Stimulated activated CD4-positive, alpha-beta T cell treated with anti-CD3 and anti-CD28 coated beads, TNF-alpha, amount 100 ng/mL, for 24 hours (primary cell): ENCODE measurements at places on chromosomes 1 and 21.
A peak's percentile ranks its signal among the peaks of the same experiment; 100 is the strongest.

DNA sequence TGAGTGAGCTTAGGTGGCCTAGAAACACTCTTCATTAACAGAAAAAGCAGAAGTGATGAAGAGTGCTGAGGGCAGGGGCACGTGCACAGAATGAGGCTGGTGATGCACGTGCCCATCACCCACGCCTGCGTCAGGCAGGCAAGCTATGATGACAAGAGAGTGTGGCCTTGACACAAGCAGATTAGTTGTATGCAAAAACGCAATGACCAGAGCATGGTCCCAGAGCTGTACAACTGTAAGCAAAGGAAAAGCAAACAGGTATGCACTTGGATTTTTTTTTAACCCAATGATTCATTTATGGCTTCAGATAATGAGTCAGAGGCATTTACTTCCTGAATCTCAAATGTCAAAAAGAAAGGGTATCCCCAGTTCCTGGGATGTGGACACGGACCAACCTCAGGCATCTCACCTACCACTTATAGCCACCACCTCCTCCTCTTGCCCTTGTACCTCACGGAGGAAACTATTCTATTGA is 9.1 kb upstream of the TMEM61 start:
- no peak for DNase-seq

- DNase-seq, result no peak
Observed at GRCh38 chr1:109199710-109200109, 14.0 kb upstream of the SARS1 start.

DNA sequence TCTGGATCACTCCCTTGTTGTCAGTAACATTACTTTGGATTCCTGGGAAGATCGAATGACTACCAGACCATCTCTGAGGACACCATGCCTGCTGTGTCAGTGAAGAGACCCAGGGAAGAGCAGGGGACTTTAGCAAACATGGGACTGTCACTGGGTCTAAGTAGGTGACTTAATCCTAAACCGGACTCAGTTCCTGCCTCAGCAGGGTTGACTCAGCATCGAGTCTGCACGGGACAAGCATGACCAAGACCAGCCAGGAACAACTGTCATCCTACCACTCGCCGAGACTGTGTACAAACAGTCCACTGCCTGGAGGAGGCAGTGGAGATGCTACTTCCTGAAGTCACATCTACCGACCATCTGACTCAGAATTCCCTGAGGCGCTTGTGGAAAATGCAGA is 53.2 kb upstream of the RAB4A start:
- no peak for DNase-seq

DNA sequence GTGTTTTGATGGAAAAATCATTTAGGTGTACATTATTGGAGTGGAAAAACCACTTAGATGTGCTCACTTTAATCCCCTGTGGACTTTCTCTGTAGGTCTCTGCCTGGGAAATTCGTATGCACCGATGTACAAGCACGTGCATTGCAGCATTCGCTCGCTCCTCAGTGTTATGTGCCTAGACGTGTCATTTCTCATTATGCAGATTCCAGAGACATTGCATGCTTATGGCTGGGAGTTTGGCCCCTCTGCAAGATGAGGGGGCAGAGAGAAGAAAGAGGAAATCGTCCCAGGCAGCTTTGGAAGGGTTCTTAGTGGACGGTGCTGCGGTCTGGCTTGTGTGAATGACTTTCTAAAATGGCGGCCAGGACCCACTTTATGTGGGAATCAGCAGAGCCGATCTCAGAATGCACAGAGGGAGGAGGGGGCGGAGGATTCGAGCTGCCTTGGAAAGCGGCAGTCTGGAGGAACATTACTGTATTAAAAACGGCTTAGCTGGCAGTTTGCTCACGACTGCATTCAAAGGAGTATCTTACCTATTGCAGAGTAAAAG is 2.3 kb downstream of the SPEN start:
- DNase-seq, result peak; percentile 47

GRCh38 chr1:166272155-166272554 is 105.4 kb upstream of the FAM78B start:
- no peak for DNase-seq

- no peak for DNase-seq
Observed at GRCh38 chr1:24057171-24057570, 54.8 kb downstream of the MYOM3 start.

DNA sequence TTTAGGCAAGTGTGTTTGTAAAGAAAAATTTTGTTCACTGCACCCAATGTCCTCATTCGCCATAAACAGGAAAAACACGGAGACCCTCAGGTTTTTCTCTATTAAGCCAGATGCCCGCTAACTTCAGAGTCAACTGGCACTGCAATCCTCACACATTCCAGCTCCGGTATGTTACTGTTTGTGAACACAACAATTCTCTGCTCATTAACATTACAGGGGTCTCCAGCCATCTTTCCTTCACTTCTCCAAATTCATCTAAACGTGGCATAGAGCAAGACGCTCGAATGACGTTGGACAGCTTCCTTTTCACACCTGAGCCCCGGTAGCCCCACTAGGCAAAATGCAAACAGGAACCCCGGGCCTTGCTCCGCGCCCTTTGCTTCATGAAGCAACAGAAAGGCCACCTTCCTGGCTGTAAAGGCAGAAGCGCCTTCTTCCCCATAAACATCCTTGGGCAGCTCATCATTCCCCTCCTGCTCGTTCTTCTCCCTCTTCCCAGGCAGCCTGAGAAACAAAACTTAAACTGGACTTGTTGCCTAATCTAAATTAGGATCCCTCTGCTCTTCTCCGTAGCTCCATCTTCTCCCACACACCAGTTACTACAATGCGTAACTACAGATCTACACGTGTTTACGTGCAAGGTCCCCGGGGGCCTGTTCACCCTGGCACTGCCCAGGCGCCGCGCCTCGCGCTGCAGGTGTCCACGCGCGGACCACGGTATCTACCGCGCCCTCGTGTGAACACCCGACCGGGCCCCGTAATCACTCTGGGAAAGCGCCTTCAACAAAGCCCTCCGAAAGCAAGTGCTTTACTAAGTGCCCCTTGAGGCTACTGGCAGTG is 1.2 kb downstream of the LBR start:
- no peak for DNase-seq

GRCh38 chr1:110872366-110872744 is 593 bp upstream of the CD53 start:
- DNase-seq, result no peak

- no peak for DNase-seq
Observed at GRCh38 chr1:12359359-12360133, 129.7 kb downstream of the VPS13D start.
